ENCODE measurements at places on chromosomes 5 and 9.

DNA sequence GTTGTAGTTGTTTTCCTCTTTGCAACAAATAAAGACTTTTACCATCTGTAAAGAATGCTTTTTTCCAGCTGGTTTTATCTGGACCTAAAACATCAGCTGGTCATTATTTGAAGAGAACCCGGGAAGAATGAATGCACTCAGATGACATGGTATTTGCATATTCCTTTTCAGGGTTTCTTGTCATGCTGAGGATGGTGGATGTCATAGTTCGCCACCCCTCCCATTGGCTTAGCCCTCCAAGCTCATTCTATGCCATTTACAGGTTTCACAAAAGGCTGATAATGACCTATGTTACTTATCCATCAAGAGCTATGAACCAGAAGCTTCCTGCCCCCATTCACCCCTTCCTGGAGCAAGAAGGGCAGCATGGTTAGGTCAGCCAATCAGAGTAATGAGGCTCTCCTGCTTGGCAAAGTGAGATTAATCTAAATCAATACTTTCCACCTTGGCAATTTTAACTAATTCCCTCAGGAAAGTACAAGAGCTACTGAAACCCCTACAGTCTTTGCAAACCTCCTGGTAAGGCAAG, 440.5 kb upstream of the TLE4 start:
- DNase-seq: no peak

DNA sequence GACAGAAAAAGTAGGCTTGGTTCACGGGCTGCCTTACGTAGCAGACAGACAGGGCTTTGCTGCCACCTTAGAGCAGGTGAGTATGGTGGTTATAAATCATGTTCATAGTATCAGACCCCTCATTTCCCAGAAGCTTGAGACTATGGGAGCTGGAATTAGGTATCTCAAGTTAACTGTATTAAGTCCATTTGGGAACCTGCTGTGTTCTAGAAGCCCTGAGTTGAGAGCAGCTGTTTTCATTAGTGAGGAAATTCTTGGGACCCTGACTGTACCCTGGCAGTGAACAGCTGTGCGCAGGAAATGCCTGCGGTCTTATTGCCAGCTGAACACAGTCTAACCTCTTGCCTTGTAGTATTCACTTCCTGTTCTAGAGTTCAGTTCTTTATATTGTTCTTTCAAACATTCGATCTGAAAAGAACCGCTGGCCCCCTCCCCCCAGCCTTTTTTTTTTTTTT, 29.8 kb downstream of the UGCG start:
- no peak for DNase-seq

- DNase-seq: no peak
These were observed 40.3 kb downstream of the GLDC start for GRCh38 chr9:6605202-6605601.

GRCh38 chr9:97415146-97415545, 3.2 kb downstream of the TDRD7 start:
- no peak for DNase-seq

- no peak for DNase-seq
These were observed 101.8 kb downstream of the TLE4 start for GRCh38 chr9:79673614-79674013.

- no peak for DNase-seq
These were observed 258.6 kb downstream of the FSTL4 start for GRCh38 chr5:133353741-133354140.

DNA sequence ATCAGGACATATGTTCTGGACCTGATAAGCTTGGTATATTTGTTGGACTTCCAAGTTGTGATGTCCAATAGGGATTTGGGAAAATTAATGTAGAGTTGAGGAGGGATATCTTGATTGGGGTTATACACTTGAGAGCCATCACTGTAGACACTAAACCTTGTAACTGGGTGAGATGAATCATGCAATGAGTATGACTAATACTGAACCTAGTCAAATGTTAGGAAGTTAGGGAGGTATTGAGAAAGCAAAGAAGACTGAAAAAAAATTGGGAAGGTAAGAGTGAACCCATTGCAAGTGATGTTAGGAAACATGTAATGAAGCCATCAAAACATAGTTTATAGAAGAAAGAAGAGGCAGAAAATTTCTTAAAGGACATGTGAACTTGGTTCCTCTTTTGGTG, 668.4 kb upstream of the CDH9 start:
- no peak for DNase-seq
